ENCODE measurements at places on chromosomes 7 and 10.
A peak's percentile ranks its signal among the peaks of the same experiment; 100 is the strongest.

- no peak for DNase-seq
Observed at GRCh38 chr10:59284118-59284975, 78.0 kb downstream of the FAM13C start.

DNA sequence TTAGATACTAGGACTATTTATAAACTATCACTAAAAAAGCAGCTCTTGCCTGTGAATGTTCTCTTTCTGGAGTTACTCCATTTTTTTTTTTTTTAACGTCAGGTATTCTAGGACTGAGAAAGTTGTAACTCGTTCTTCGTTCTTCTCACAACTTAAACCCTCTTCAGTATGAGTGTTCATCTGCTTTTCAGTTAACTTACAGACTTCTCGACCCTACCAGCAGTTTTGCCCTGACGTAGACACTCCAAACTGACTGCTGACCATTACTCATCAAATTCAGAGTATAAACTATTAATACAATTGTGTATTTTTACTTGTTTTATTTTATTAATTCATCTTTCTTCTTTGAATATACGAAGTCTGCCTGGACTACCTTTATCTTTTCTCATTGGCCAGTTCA lies 353.1 kb downstream of the GPR37 start:
- DNase-seq, result no peak

GRCh38 chr10:28728366-28728765 lies 51.0 kb downstream of the BAMBI start:
- DNase-seq, result no peak

DNA sequence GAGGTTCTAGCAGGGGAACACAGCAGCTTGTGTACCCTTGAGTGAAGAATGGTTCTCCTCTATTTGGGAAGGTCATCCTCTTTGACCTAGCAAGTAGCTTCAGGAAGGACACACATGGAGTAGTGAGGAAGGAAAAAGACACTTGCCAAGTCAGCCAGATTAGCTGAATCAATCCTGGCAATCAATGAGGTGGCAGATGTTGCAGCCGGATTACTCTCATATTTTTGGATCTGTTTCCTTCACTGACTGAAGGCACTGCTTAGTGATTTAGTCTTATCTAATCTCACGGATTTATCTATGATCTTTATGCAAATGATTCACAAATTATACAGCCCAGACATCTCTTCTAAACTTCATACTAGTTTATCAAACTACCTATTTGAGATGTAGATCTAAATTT lies 218.8 kb downstream of the GPR158 start:
- DNase-seq, result no peak

GRCh38 chr10:113084031-113084430 lies 134.0 kb downstream of the TCF7L2 start:
- DNase-seq, result peak; percentile 70

DNA sequence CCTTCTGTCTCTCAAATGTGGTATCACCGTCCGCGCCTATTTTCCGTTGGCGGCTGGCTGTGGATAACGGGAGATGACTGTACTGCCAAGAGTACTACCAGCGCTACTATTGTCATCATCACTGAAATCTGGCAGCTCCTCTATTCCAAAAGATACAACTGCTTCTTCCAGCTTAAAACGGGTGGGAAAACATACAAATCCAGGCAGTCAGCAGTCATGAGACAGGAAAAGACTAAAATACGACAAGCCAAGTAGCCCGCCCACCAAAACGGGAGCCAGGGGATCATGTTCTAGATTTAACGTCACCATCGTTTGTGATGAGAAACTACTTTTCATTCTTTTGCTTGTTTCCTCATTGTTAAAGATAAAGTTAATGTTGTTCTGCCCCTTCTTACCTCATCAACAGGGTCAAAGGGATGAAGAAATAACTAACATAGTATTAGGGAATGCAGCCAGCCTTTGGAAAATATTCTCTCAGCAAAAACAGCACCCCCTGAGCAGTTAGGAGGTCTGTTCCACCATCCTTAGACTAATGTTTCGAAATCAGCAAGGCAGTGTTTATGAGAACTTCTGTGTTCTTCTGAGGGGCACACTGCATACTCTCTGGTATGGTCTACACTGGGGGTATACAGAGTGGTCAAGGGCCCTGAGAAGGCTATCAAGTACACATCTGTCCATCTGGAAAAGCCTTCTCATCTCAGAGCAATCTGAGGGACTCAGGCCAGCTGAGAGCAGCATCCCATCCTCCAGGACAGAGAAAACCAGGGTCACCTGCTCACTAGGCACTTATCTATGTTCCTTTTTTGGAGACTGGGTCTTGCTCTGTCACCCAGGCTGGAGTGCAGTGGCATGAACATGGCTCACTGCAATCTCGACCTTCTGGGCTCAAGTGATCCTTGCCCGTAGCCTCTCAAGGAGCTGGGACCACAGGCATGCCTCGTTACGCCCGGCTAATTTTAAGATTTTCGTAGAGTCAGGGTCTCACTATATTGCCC lies 47.5 kb downstream of the GNA12 start:
- DNase-seq, result peak; percentile 34

GRCh38 chr10:122298598-122299301 lies 27.7 kb downstream of the BTBD16 start:
- DNase-seq, result peak; percentile 79

GRCh38 chr7:71612911-71613310 lies 481.0 kb downstream of the GALNT17 start:
- DNase-seq, result peak; percentile 76

DNA sequence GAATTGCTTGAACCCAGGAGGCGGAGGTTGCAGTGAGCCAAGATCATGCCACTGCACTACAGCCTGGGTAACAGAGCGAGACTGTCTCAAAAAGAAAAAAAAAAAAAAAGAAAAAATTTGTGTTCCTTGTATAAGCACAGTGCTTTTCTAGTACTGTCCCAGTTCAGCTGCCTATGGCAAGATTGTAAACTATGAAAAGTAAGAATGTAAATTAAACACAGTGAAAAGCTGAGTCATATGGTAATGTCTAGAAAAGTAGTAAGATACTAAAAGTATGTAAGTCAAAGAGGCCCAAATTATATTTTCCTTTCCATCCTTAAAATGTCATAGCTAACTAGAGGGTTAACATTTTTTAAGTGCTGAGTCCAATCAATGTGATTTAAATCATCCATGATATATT lies 42.8 kb downstream of the RBM20 start:
- DNase-seq, result peak; percentile 71

GRCh38 chr10:49751636-49752510 lies 10.2 kb downstream of the OGDHL start:
- DNase-seq, result no peak

DNA sequence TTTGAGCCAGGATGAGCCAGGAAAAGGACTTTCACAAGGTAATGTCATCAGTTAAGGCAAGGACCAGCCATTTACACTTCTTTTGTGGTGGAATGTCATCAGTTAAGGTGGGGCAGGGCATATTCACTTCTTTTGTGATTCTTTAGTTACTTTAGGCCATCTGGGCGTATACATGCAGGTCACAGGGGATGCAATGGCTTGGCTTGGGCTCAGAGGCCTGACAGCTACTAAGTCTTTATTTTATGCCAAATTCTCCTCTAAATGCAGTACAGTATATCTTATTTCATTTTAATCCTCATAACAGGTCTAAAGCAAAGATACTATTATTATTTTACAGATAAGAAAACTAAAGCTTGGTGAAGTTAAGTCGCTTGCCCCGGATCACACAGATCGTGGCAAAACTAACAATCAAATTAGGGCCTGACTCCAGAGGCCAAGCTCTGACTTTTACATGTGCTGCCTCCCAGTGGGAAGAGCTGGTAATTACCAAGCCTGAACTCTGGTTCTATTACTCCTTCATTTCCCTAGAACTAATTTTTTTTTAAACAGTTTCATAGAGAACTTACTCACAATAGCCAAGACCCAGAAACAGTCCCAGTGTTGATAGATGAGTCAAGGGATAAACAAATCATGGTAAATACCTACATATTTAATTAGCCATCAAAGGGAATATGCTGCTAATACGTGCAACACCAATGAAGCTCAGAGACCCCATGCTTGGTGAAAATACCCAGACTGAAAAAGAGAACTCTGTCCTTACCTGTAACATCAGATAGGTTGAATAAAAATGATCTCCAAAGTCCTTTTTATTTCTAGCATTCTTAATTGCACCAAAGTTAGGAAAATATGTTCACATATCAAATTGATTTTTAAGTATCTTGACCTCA lies 35.4 kb downstream of the C7orf25 start:
- peak; percentile 65 for DNase-seq
